Cerebellar nuclear complex (tissue), 1 donor: ENCODE measurements at places on chromosomes 1 and 21.

DNA sequence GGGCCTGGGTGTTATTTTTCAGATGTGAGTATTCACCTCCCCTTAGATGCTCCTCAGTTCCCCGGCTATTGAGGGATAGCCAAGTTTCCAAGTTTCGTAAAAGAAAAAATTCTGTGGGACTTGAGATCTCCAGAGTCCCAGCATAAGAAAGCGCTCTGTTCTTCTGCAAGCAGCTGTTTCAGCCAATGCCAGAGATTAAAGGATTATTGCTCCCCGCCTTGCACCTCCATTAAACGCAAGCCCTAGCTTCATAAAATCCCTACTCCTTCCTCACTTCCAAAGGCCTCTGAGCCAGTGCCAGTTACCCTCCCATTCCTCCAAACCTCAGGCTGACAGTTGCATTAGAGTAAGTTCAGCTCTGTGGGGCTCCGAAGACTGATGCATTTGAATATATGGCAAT lies 56.4 kb downstream of the CHIA start:
- DNase-seq, result no peak

DNA sequence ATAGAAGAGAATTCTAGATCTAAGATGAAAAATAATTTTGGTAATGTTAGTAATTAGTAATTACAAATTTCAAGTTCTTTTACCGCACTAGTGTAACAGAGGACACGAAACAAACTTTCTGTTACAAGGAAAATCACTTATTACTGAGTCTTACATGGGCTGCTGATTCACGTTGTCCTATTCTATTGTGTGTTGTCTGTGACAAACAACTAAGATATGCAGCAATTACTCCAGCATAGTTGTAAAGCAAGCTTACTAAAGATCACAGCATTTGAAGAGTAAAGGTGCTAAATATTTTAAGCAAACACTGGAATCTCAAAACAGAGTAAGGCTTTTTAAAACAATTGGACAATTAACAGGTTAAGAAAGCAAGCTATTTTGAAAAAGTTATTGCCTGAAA lies 502.3 kb downstream of the KCNT2 start:
- no peak for DNase-seq

- no peak for DNase-seq
Observed at GRCh38 chr21:42294273-42294880, 20.8 kb downstream of the TFF3 start.

DNA sequence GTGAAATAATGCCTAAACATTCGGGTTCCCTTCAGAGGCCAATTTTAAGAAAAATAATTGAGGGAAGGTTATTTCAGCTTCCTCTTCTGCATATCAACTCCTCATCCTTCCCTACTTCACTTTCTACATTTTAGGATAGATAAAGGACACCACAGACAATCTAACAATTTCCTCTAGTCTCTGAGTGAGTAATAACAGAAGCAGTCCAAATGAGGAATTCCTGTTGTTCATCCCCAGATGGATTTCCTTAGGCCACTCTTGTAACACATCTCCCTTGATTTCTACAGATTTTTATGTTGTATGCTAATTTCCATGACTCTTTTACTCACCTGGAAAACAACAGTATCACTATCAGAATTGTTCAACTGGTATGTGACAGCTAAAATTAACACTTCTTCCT lies 87.7 kb upstream of the LYPLAL1 start:
- DNase-seq, result no peak

DNA sequence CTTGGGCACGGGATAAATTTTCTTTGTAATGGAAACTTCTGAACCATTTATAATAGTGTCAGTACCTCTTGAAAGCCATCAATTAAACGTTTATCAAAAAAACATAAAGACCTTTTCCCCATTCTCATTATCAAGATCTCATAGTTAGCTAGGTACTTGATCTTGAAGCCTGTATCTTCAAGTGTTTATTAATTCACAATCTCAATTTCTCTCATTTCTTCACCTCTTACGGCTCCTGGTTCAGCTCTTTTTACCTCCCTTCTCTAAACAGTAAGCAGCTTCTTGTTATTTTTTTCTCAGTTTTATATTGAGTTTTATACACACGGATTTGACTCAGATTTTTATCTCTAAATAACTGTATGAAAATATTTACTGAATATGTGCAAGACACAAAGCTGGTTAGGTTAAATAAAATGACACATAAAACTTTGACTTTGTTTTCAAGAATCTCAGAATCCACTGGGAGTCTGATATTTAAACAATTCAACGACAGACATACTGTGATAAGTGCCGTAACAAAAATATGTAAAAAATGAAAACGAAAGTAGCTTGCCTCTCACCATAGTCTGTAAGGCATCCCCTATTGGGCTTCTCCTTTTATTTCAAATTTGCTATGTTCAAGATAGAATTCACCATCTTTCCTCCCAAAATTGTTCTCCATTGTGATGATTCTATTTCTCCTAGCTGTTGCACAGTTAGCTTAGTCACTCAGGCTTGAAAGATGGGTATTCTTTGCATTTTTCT lies 411.6 kb upstream of the ZRANB2 start:
- DNase-seq, result no peak
